ENCODE measurements at places on chromosomes 6 and 20.

GRCh38 chr6:144477396-144477795 is 192.3 kb downstream of the UTRN start:
- no peak for DNase-seq

DNA sequence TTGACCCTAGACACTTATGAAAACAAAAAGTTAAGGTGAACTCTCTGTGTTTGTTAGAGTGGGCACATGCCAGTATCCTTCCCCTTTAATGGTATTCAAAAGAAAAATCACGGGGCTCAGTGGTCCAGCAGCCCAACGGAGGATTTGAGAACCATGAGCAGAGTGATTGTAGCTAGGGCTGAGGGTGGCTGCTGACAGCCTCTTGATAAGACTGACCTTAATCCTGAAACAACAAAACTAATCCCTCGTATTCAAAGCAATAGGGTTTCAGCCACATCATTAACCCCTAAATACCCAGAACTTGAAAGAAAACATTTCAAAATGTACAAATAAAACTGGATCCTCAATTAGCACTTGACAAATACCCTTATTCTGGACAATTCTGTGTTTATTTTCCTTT is 95.1 kb downstream of the SNAP25 start:
- DNase-seq, result no peak

DNA sequence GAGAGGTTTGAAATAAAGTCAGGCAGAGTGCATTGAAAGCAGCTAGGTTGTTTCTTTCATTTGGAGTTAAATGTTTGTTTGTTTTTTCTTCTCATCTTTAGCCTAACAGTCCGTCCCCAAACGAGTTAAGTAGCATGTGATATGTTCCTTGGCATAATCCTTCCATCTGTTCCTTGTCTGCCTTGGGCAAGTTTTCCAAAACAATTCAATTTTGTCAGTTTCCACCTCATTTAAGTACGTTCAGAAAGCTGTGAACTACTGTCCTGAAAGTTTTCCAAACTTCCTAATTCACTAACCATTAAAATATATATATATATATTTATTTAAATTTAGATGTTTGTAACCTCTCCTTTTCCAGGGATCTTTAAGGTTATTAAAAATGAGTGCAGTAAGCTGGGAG is 61.8 kb upstream of the HDAC2 start:
- DNase-seq, result no peak

GRCh38 chr6:18412644-18413043 is 25.5 kb downstream of the RNF144B start:
- DNase-seq, result no peak

DNA sequence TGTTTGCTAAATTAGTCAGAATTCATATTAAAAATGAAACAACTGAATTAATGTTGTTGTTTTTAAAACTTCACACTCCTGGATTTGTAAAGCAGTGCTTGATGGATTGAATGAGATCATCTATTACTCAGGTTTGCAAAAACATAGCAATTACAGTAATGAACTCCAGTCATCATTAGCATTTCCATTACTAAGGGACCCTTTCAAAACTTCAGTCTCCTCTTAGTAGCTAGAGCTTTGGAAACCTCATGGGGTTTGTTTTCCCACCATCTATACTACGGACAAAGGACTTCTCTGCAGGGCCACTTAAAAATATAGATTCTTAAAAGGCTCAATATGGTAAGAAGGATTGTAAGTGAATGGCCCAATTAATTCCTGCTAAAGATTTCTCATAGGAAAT is 209.9 kb upstream of the PRND start:
- DNase-seq, result no peak

- no peak for DNase-seq
Measured at GRCh38 chr6:36659271-36659670, 19.2 kb upstream of the CDKN1A start.

- DNase-seq, result no peak
Measured at GRCh38 chr6:127415096-127415495, 44.1 kb downstream of the KIAA0408 start.

DNA sequence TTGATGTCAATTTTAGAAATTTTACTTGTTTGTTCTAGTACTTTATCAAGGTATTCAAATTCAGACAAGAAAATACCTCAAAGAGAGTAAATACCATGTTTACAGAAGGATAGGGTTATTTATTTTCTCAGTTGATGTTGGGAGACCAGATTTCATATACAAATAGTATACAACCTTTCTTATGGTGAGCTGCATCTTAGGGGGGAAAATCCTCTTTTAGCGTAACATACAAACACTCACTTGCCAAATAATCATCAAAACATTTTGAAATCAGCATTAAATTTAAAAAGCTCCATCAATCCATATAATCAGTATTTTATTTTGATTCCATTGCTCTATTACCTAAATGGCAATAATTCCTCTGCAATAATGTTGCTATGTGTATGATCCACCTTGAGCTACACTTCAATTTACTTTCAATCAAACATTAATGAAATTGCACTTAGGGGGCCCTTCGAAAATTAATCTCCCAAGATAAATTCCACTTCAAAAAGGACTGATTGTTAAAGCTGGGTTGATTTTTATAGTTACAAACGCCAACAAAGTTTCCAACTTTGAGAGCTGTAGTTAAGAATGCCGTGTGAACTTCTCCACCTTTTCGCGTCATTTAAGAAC is 2.2 kb downstream of the NKX2-4 start:
- no peak for DNase-seq

DNA sequence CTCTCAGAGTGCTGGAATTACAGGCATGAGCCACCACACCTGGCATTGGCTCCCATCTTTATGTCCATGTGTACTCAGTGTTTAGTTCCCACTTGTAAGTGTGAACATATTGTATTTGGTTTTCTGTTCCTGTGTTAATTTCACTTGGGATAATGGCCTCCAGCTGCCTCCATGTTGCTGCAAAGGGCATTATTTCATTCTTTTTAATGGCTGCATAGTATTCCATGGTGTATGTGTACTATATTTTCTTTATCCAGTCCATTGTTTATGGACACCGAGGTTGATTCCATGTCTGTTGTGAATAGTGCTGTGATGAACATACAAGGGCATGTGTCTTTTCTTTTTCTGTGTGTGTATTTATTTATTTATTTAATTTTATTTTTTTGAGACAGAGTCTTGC is 47.7 kb downstream of the MYO6 start:
- DNase-seq, result no peak

DNA sequence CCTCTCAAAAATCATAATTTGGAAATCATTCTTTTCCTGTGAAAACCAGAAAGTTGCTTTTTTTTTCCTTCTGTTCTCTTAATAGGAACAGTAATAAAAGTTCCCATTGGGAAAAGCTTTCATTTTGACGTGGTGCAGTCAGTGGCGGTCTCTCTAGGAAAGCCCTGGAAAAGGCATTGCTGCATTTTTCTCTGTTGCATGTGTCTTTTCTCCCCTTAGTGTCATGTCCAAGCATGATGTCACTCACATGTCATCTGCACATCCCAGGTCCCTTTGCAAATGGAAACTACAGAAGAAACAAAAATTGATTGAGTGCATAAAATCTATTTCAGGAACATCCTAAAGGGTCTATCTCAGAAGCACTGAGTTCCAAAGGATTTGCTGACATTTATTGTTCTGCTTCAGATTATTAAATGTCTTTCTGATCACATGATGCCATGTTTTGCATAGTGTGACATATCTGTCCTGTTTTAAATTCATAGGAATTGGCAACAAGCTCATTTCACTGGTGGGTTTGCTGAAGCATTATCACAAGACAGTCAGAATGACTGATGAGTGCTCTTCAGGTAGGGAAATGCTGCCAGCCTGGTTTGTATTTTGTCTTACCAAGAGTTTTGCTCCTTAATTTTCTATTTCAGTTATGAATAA is 208.7 kb downstream of the SOX4 start:
- DNase-seq, result no peak

GRCh38 chr20:17498641-17499040 is 32.5 kb downstream of the BFSP1 start:
- no peak for DNase-seq

DNA sequence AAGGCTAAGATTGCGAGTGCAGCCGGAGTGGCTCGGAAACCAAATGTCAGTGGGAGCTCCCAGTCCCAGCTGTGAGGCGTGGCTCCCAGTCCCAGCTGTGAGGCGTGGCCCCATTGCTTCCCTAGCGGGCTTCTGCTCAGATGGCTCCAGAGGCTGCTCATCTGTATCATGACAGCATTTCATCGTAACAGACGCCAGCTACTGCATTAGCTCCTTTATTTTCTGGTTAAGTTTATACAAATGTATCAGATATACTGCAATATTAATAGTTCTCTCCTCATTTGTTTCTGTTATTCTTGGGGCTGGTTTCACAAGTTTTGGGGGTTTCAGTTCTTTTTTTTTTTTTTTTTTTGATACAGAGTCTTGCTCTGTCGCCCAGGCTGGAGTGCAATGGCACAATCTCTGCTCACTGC is 34.7 kb upstream of the TBXT start:
- DNase-seq, result peak; percentile 24

DNA sequence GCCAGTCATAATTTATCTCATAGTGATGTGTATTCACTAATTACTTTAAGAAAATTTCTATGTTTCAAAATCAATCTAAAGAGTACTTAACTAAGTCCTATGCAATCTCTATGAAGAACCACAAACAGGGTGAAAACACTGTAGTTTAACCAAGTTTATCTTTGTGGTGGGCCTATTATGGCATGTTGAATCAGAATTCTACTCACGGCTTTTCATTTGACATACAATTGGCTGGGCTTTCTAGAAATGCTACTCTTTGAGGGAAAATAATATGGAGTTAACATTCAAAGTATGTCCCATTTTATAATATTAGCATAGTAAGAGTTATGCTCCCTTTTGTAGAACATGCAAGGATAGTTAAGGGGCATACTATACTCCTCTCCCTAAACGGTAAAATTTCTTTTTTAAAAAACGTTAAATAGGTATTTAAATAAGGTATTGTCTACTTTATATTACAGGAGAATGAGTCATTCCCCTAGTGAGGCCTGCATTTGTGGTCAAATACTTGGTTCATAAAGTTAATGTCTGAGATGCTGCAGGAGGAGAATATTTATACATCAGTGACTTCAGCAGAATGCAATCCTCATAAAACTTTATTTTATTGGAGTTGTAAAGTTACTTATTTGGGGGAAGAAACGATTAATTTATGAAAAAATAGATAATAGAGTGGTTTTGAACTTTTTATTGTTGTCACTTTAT is 1.8 kb downstream of the MOXD1 start:
- no peak for DNase-seq

- DNase-seq, result no peak
Measured at GRCh38 chr20:19022791-19023448, 189.5 kb upstream of the SLC24A3 start.

- DNase-seq, result no peak
Measured at GRCh38 chr20:62571669-62572344, 70.5 kb upstream of the SLCO4A1 start.

- no peak for DNase-seq
Measured at GRCh38 chr6:80769106-80769505, 662.6 kb downstream of the BCKDHB start.

- DNase-seq, result no peak
Measured at GRCh38 chr6:79648328-79648727, 17.2 kb downstream of the SH3BGRL2 start.

DNA sequence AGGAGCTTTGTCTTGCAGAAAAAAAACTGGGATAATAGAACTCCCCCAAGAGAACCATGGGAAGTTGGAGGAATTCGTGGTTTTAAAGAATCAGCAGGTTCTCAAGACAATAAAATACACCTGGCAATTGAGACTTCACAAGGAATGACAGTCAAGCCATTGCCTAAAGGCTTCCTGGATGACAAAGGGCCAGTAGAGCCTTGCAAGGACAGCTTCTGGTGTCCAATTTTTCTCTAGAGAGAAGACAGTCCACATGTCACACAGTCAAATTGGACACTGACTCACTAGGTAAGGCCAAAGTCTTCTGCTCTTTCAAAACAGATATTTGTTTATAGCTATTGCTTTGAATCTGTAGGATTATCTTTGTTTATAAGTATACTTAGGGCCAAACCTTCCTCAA is 80.3 kb upstream of the BMP5 start:
- no peak for DNase-seq

DNA sequence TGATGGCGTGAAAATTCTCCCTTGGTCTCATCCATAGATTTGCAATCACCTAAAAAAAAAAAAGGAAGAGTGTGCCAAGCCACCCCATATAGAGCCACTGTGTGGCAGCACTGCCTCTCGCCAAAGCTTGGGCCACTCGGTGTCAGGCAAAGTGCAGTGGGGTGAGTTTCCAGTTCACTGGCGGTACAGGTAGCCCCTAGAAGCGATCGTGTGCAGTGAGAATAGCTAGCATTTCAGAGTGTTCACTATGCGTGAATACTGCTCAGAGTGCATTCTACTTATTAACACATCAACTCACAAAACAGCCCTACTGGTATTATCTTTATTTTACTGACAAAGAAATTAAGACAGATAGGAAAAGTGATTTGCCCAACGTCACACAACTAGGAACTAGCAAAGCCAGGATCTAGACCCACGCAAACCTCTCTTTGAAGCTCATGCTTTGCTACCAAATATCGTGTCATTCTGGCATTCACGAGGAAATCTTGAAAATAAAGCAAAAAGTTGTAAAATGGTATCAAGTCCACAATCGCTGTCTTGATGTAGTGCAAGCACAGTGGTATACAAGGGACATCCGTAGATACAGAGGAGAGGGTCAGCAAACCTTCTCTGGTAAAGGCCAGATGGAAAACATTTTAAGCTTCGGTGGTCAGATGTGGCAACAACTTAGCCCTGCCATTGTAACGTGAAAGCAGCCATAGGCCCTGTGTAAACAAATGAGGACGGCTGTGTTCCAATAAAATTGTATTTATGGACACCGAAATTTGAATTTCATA is 10.4 kb upstream of the GCNT2 start:
- peak; percentile 73 for DNase-seq

GRCh38 chr6:1620504-1621069 is 10.9 kb downstream of the FOXC1 start:
- no peak for DNase-seq

DNA sequence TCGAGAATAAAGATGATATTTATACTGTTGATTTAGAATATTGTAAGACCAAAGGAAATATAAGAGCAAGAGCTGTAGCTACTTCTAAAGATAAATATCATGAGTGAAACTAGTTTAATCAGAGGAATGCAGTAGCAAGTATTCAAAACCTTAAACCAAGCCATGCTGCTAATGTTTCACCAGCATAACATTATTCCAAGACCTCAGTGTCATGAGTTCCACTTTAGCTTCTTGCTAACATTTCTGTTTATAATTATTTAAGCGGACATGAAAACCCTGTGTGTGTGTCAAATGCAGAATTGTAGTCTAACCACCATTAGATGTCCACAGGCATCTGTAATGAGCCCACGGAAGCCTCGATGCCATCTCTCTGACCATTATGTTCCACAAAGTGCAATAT is 752.6 kb upstream of the MARCKS start:
- no peak for DNase-seq

- no peak for DNase-seq
Measured at GRCh38 chr6:41222513-41222912, 5.6 kb upstream of the TREML4 start.

GRCh38 chr6:53910834-53911233 is 116.0 kb downstream of the LRRC1 start:
- DNase-seq, result no peak

GRCh38 chr6:124494956-124495664 is 467.1 kb upstream of the RNF217 start:
- no peak for DNase-seq

All from suppressor macrophage treated with lipopolysaccharide for 4 hours (primary cell).